Glutamatergic neuron (in vitro differentiated cells): ENCODE measurements at places on chromosomes 2 and 18.

DNA sequence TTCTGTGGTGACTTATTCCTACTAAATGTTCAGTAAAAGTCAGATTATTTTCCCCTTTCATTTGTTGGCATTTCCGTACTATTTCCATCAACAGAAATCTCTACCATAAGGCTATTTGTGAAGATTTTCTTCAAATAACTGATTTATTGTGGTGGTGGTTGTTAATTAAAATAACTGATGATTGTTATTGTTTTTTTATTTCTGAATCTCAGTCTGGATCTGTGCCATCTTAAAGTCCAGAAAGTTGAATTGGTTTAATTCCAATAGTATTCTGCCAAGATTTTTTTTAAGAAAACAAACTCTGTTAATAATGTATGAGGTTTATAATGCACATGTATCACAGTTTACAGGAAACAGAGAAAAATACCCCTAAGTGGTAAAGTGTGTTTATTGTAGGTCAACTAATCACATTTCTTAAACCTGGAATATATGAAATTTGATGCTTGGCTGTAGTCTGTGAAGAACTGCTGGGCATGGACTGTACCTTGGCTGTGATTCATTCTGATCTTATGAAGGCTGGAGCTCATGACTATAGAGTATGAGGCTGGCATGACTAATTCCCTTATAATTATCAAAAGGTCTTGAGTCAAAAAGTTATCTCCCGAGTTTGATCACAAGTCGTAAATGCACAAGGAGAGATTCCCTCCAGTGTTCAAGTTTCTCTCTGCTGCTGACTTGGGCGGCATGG lies 134.2 kb upstream of the RND3 start:
- DNase-seq = no peak

GRCh38 chr2:14881651-14882327 lies 249.3 kb downstream of the LRATD1 start:
- no peak for DNase-seq

GRCh38 chr18:67717800-67718199 lies 201.3 kb upstream of the DSEL start:
- no peak for DNase-seq

DNA sequence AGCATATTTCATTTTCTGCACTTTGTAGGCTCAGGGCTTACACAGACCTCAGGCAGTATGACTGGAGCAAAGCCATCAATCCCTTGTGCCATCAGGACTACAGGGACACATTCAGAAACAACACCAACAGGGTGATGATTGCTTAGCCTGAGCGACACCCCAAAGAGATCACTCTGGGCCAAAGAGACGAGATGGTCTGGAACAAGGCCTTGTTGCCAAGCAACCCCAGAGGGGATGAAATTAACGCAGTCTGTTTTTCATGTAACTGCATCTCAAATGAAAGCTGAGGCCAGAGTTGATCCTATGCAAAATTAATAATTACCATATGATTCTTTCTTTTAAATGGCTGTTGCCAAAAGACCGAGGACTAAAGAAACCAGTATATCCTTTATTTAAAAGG lies 20.2 kb upstream of the B3GNT2 start:
- no peak for DNase-seq

DNA sequence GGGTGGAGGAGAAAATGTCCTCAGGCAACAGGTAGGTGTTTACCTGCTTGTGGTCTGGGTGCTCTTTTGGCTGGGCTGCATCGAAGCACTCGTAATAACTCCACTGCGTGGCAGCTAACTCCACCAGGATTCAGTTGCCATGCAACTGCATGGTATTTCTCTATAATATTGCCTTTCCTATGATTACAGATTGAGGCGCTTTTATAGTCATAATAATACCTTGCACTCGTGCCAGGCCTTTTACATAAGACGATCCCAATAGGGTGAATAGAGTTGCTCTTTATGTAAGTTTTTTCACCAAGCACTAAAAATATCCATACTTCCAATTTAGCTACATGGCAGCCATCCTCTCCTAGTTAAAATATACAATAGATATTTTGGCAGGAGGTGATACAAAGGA lies 19.7 kb upstream of the NYAP2 start:
- DNase-seq = no peak

DNA sequence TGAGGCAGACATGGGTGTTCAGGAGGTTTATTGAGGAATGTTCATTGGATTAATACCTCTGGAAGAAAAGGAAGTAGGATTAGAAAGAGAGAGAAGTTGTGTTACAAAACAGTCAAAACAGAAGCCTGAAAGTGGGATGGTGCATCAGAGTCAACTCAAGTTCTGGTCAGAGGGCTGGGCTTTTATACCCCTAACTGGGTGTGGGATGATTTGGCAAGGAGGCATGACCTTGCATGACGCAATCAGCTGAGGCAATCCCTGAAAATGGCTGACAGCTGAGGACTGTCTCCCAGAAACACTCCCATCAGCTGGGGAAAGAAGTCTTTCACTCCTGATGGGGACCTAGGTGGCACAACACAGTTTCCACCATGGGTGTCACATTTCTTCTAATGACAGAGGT lies 818.2 kb downstream of the SATB2 start:
- DNase-seq = no peak

GRCh38 chr18:313931-314330 lies 46.1 kb upstream of the THOC1 start:
- DNase-seq = no peak

DNA sequence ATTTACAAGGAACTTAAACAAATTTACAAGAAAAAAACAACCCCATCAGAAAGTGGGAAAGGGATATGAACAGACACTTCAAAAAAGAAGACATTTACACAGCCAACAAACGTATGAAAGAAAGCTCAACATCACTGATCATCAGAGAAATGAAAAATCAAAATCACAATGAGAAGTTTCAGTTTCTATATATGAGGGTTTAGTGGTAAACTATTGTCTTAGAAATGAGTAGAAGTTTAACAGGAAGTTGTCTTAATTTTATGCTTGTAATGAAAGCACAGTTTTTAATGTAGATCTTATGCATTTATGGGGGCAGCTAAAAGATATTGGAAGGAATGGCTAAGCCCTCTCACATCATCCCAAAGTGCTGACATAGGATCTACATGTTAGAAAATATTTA lies 325.4 kb downstream of the ERBB4 start:
- no peak for DNase-seq

DNA sequence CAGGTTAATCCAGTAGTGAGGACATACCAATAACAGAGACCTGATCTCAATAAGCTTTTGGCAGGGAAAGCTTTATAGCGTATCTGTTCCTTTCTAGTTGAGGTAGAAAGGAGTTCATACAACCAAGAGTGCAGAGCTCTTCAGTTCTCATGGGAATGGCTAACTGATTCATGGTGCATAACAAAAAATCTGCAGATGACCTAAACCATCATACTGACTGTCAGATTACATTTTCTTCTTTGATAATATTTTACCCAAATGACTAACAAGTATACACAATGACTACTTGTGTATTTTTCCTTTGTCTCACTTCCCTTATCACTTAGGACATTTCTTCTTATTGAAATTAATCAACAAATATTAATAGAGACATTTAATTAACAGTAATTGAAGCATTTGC lies 140.0 kb upstream of the SERTAD2 start:
- no peak for DNase-seq

GRCh38 chr18:58187674-58188073 lies 143.6 kb downstream of the NEDD4L start:
- no peak for DNase-seq

DNA sequence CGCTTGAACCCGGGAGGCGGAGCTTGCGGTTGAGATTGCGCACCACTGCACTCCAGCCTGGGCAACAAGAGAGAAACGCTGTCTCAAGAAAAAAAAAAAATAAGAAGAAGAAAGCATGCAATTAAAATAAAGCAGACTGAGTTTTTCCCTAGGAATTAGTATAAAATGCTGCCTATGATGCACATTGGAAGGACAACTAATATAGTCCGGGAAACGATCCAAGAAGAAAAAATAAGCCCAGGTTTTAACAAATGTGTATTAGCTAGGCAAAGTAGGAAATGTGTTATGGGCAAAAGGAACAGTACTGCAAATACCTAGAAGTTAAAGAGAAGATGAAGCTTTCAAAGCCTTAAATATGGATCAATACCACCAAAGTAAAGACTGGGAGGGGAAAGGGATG lies 64.0 kb downstream of the SPIRE1 start:
- no peak for DNase-seq

GRCh38 chr2:214807653-214808052 lies 1.8 kb downstream of the BARD1 start:
- DNase-seq = no peak

- no peak for DNase-seq
Observed at GRCh38 chr2:106356291-106356690, 111.9 kb downstream of the RGPD3 start.

- DNase-seq = no peak
Observed at GRCh38 chr18:12059334-12060181, 34.1 kb upstream of the ANKRD62 start.

GRCh38 chr2:200985799-200986198 lies 22.3 kb upstream of the ORC2 start:
- no peak for DNase-seq

DNA sequence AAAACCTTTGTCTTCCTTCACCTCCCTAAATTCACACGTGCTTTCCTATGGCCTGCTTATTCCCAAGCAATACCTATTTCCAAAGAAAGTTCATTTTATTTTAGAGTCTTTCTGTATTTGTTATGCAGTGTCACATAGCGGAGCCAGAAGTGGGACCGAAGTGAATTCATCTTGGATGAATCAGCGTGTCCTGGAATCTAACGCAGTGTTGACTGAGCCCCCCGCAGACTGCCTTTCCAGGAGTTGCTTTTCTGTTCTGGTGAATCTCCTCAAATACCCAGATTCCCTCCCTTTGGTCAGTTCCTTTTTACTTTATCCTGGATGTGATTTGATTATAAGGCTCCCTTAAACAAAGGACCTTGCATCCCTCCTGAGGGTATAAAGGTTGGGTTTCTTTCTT lies 10.8 kb downstream of the ALPP start:
- DNase-seq = no peak

DNA sequence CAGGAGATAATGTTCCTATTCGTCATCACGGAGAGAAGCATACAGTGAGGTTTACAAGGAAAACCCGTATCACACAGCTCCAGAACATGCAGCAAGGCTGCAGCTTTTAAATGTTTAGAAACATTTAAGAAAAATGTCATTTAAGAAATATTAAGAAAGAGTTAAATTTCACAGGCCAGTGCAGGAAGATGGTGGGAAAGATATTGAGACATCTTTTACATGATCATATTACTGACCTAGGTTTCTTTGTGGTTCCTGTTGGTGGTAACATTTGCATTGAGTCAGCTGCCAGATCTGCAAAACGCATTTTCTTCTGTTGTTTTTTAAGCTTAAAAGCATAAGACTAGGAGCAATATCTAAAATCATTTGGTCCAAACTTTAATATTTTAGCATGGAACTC lies 44.9 kb downstream of the CPO start:
- no peak for DNase-seq

GRCh38 chr2:2484301-2484700 lies 153.2 kb upstream of the MYT1L start:
- no peak for DNase-seq

DNA sequence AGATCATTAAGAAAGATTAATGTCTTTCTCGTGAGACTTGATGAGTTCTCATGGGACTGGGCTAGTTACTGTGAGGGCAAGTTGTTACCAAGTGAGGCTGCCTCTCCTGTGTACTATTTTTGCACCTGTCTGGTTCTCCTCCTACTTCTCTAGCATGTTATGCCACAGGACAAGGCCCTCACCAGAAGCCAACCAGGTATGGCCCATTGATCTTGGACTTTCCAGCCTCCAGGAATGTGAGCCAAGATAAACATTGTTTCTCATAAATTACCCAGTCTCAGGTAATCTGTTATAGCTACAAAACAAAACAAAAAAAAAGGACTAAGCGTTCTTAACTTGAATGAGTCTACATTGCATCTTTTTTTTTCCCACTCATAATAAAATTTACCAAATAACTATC lies 184.1 kb downstream of the CDH7 start:
- no peak for DNase-seq

GRCh38 chr2:119136093-119136492 lies 22.5 kb downstream of the C1QL2 start:
- DNase-seq = no peak

DNA sequence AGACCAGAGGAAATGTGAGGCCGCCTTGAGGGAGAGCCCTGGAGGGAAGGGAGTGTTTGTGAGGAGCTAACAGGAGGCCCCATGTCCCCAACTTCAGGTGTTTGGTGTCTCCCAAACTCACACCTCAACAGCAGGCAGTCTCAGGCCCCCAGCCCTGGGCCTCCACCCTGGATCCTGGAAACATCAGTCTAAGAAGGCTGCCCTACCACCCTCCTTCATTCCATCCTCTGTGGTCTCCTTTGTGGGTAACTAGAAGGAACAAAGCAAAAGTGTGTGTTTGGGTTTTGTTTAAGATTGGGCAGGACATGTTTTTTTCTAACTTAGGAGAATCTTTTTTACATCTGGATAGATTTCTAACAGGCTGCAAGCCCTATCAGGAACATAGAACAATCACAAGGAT lies 404.3 kb downstream of the BCL11A start:
- no peak for DNase-seq

DNA sequence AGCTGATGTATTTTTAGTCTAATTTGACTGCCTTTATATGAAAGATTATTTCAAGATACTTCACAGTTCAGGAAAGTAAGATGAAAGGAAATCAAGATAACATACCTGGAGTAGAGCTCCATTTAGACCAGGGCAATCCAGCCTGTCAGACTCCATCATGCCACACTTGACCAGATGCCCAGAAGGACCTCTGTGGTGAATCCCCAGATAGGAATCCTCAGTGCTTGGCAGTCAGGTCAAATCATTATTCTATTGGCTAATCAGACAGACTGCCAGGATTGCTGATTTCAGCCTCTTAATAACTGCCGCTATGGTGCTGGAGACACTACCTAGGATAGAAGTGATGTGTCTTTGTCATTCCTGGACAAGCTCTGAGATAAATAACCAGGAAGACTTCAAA lies 404.2 kb downstream of the STK39 start:
- DNase-seq = no peak

DNA sequence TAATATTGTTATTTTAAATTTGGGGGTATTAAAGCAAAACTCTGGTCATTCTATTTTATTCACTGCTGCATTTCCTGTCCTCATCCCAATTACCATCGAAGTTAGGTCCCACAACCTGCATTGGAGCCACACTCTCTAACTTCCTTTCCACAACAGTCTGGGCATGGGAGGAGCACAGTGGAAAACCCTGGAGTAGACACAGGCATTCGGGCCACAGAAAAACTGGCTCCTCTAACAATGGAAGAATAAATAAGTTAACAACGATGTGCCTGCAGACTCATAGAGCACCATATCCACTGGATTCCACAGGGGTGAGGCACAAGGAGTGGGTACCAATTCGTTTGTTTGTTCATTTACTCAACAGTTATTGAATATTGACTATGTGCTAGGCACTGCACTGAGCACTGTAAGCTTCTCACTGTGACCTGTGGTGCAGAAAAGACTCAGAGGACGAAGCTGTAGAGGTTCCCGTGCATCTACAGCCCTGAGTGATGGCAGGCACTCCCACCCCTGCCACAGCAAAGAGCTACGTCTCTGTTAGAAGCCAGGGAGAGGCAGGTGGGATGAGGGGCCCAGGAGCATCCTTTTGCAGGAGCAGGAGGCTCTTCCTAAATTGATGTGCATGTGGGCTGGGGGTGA lies 154.2 kb upstream of the PGAP1 start:
- DNase-seq = no peak
